ENCODE measurements at places on chromosomes 6 and 20. TPM values are rescaled to one million over a fixed set of nuclear protein-coding genes. Genes with fewer than 3 reads are reported as not detected.

Gene CSE1L
- total RNA-seq, result 92.9 TPM

Gene RFX6
- total RNA-seq, result not detected

Gene DEFB118
- total RNA-seq, result not detected

Gene NKAIN2
- total RNA-seq, result not detected

Gene EPHA7
- 0.05 TPM for total RNA-seq

Measured in A549 treated with Mapracorat at 1 μM for 4 hours (cell line).